Activated CD4-positive, alpha-beta T cell treated with anti-CD3 and anti-CD28 coated beads, Interleukin-2, amount 10 ng/mL, durations not matched to agents 7 days and 5 days (primary cell): ENCODE measurements at places on chromosomes 1 and 21. TPM values are rescaled to one million over a fixed set of nuclear protein-coding genes. Genes with fewer than 3 reads are reported as not detected.
A peak's percentile ranks its signal among the peaks of the same experiment; 100 is the strongest.

- DNase-seq, result no peak
Observed at GRCh38 chr1:237902960-237903743, 12.4 kb upstream of the ZP4 start.

The ZBTB8OS gene
- 57.6 TPM for total RNA-seq

The RGS18 gene
- 0.30 TPM for total RNA-seq

- DNase-seq, result no peak
Observed at GRCh38 chr1:64594446-64594845, 124.5 kb downstream of the CACHD1 start.

- no peak for DNase-seq
Observed at GRCh38 chr1:67676946-67677345, 8.1 kb upstream of the GADD45A start.

DNA sequence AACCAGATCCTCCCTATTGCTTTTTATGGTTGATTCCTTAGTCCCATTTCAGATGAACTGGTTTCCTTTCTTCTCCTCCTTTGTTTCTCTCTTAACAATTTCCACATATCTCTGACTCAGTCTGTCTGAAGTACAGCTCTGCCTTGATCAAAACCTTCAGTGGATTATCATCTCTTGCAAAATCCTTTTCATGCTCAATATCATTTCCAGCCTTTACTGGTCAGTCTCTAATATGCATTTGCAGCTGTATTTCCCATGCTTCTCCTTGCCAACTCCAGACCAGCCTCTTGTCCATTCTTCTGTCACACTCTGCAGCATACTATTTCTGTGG lies 72.2 kb downstream of the SNX7 start:
- no peak for DNase-seq

GRCh38 chr1:203323587-203323986 lies 18.3 kb downstream of the BTG2 start:
- DNase-seq, result no peak

The TTC39A gene
- total RNA-seq, result not detected

- DNase-seq, result no peak
Observed at GRCh38 chr1:172040466-172040865, 199.2 kb downstream of the DNM3 start.

DNA sequence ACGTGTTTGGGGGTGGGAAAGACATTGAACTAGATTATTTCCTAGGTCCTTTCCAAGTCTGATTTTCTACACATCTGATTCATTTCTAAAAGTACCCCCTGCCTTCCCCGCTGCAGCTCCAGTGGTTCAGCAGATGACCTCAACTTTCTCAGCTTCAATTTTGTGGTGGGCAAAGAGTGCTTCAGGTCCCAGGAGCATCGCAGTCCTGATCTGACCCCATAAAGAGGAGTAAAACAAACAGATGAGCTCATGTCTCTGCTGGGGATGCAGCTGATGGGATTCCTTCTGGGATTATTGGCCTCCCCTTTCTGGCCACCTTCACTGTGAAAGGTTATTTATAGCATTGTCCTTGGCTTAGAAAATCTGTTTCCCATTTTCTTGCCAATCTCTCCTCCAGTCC lies 337.0 kb upstream of the PLXNA2 start:
- no peak for DNase-seq

The PROX1 gene
- 0.02 TPM for total RNA-seq

DNA sequence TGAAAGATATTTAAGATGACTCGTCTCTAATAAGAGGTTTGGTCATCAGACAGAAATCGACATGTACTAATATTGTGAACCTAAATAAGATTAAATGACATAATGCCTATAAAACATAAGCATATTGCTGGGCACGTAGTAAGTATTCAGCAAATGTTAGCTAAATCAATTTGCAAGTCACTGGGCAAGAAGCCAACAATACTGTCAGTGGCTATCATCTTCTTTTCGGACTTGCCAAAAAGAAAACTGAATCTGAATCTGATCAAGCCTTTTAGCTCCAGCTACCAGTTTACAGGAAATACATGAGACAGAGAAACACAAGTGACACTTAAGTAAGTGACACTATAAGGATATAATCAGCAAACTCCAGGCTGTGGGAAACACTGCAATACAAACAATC lies 46.0 kb downstream of the RPL5 start:
- no peak for DNase-seq

- DNase-seq, result peak; percentile 37
Observed at GRCh38 chr1:88973520-88974137, 18.8 kb downstream of the KYAT3 start.

GRCh38 chr1:223745731-223746130 lies 33.4 kb downstream of the CAPN2 start:
- DNase-seq, result no peak

The KCNAB2 gene
- total RNA-seq, result 294 TPM

The TNFRSF4 gene
- total RNA-seq, result 52.8 TPM

The WNT9A gene
- total RNA-seq, result 0.40 TPM

DNA sequence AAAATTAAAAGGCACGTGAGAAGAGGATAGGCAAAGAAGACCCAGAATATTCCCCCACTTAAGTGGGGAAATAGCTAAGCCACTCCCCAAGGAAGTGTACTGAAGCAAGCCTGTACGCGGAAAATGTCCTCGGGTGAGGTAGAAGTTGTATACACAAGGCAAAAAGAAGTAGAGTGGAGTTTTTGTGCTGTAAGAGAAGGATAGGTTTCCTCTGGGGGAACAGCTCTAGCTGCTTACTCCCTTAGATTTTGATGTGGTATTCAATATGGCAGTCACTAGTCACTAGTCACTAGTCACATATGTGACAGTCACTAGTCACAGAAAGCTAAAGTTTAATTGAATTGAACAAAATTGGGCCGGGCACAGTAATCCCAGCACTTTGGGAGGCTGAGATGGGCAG lies 7.6 kb downstream of the TXNIP start:
- no peak for DNase-seq

- DNase-seq, result no peak
Observed at GRCh38 chr1:171583591-171584201, 38.3 kb upstream of the MYOCOS start.

The GJC2 gene
- 0.40 TPM for total RNA-seq

The DCST1 gene
- total RNA-seq, result not detected

DNA sequence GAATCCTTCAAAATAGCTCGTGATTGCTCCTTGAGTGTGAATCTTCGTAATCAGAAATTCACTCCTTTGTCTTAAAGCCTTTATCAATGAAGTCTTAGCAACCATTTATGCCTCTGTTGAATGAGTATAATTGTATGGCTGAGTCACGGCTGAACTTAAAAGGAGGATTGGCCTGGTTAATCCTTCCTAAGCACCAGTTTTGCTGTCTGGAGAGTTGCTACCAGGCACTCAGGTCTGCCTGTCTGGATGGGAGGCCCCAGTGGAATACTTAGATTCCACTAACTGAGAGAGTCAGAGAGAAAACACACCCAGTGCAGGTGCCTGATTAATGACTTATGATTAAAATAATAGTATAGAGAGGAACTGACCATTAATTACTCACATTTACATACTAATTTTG lies 7.6 kb upstream of the HHAT start:
- DNase-seq, result no peak

GRCh38 chr1:39214998-39215873 lies 10.7 kb downstream of the MACF1 start:
- DNase-seq, result peak; percentile 51

DNA sequence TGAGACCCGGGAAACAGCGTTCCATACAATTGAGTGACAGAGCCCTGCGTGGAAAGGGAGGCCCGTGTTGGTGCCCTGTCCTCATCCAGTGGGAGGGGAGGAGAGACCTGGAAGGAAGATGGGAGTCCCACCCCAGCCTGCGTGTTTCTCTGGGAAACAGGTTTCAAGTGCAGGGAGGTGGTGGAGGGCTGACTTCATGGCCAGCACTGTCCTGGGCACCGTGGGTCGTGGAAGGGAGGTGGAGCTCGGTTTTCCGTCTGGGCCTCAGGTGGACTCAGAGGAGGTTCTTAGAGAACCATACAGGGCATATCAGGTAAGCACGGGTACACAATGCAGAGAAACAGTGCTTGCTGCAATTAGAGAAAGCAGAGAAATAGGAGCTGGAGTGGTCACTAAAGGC lies 222.6 kb downstream of the CAMTA1 start:
- DNase-seq, result no peak
